ENCODE measurements at places on chromosomes 7 and 10.
A peak's percentile ranks its signal among the peaks of the same experiment; 100 is the strongest.

DNA sequence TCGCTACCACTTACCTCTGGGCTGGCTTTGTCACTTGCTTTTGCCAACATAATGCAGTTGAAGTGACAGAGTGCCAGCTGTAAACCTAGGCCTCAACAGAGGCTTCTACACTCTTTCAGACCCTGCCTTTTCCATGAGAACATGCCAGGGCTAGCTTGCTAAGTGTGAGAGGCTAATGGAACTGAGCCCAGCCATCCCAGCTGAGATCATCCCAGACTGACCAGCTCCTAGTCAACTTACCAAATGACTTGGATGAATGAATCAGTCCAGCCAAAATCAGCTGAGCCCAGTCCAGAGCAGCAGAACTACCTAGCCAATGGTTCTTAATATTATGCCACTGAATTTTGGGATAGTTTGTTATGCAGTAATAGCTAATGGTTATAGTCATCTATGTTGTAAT lies 34.7 kb upstream of the MKLN1 start:
- no peak for DNase-seq

- no peak for DNase-seq
Observed at GRCh38 chr10:92530421-92530820, 43.5 kb downstream of the IDE start.

DNA sequence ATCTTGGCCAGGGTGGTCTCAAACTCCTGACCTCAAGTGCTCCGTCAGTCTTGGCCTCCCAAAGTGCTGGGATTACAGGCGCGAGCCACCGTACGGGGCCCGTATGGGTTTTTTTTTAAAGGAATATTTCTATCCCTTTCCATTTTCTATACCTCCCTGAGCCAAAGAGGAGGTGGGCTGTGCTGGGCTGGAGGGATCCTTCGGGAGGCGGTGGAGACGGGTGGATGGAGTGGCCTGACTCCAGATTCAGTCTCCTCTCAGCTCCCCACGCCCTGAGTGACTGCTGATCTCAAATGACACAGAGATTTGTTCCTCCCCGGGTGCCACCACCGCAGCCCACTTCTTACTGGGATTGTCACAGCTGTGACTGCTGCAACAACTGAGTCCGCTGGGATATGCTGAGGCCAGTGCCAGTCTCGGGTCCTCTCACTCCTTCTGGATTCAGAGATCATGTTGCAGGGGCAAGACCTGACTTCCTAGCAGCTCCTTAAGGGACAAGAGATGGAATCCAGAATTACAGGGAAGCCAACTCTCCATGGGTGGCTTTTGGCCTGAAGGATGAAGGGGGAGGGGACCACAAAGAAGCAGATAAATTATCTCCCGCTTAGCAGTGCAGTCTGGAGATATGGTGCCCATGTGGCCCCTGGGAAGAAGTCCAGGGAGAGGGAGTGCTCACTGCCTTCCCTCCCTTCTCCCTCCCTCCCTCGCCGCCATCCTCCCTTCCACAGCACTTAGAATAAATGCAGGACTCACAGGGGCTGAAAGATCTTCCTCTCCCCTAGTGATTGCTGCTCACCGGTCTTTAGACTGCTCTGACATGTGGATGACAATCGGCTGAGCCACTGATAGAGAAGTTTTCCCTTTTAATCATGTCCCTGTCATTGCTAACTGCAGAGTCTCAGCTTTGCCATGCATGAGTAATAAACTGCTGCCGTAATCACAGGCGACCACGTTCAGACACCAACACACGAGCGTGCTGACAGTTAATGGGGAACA lies 14.3 kb downstream of the GALNT17 start:
- peak; percentile 52 for DNase-seq

- DNase-seq = no peak
Observed at GRCh38 chr10:79347894-79348639, 798 bp downstream of the PPIF start.

GRCh38 chr10:127577376-127578258 lies 28.5 kb downstream of the NPS start:
- no peak for DNase-seq

GRCh38 chr10:1425879-1426278 lies 311.4 kb downstream of the ADARB2 start:
- no peak for DNase-seq

GRCh38 chr7:69880840-69881239 lies 282.6 kb downstream of the AUTS2 start:
- DNase-seq = no peak

DNA sequence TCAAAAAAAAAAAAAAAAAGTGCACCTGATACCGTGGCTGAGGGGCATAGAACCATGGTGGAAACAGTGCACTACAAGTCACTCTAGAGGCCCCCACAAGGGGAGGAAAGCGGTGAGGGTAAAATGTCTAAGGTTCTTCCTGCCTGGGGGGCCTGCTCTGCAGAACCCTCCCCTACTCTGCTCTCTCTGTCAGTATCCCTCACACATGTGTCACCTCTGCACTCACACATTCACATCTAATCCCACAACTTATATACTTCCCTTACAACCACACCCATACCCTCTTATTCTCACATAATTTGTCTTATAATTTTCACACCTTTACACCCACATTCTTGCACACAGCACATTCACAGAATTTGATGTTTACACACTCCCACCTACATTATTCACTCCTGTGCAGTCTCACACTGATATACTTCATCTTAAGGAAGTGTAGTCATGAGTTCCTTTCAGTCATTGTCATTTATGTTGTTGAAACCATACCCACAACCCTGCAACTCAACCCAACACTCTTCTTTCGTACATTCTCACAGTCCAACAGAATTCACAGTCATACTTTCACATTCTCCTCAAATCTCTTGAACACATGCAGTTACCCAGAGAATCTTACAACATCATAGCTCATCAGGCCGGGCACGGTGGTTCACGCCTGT lies 68.0 kb upstream of the PAX2 start:
- no peak for DNase-seq
